ENCODE measurements at places on chromosomes 5 and 9.

GRCh38 chr9:100397529-100398266 is 29.2 kb upstream of the MSANTD3 start:
- no peak for DNase-seq

DNA sequence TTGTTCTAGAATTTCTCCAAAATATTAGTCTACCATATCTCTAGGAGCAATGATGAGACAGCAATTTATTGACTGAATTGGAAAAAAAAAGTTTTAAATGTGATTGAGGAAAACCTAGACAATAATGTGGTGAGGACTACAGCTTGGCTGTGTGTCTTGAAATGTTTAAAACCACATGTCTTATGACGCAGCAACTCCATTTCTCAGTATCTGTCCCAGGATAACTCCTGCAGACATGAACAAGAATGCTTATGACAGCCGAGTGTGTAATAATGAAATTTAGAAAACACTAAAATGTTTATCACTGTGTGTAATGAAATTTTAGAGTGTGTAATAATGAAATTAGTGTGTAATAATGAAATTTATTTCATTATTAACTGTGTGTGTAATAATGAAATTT is 254.1 kb upstream of the DAPK1 start:
- no peak for DNase-seq

DNA sequence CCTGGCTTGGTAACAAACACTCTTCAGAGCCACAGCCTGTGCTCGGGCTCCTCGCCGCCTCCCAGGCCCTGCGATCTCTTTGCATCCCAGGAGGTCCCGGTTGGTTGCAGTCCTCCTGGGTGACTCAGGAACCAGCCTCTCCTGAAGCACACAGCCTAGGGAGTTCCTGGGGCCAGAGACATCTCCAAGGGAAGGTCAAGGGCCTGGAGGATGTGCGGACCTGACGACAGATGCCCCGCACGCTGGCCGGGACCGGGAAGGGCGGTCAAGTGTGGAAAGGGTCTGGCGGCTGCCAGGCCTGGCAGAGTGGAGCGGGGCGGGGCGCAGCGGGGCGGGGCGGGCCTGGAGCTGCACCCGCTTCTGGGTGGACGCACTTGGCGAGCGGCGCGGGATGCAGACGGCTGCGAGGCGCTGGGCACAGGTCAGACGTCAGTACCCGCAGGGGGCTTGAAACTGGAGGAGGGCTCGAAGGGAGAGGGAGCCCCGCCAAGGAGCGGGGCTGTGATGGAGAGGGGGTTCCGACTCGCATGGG is 45.0 kb upstream of the PRSS3 start:
- no peak for DNase-seq

DNA sequence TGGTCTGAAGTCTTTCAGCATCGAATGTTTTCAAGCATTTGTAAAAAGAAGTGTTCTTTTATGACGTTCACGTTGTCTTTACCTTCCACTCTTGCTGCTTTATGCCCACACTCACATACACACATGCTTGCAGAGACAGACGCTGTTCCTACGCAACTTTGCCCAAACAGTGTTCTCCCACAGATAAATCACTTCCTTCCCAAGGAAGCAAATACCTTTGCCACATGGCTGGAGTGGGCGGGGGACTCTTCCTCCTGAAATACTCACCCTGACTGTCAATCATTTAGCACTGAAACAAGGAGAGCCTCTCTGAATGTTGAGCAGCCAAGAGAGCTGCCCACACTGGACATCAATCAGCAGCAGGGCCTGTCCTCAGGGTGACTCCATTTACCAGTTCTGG is 22.4 kb upstream of the ASTN2 start:
- DNase-seq = no peak

GRCh38 chr9:130627896-130628792 is 36.2 kb upstream of the PRDM12 start:
- no peak for DNase-seq

DNA sequence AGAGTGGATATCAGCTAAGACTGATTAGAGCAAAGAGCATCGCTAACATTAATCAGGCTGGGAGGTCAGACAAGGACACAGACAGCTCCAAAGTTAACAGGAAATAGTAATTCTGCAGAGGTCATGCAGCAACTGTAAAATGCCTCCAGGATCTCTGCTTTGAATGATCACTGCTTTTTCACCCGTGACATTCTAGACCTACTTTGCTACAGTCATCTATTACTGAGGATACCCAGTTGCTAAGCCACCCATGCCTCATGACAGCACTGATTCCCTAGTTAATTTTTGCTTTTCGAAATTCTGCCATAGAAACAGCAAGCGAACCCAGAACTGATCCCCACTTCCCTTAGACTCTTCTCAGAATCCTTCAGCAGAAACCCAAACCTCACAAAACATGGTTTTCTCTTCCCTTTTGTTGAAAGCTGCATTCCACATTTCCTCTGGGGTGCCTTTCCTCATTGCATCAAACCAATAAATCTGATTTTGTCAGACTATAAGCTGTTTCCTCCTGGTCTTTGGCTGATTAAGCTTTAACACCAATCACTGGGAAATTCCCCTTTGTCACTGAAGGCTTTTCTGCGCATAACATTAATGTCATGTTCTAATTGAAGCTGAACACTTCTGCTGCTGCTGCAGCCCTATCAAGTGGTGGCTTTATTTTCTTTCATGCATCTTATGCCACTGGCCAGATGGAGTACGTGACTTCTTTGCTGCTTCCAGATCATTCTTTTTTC is 201.1 kb upstream of the CHD1 start:
- DNase-seq = no peak

DNA sequence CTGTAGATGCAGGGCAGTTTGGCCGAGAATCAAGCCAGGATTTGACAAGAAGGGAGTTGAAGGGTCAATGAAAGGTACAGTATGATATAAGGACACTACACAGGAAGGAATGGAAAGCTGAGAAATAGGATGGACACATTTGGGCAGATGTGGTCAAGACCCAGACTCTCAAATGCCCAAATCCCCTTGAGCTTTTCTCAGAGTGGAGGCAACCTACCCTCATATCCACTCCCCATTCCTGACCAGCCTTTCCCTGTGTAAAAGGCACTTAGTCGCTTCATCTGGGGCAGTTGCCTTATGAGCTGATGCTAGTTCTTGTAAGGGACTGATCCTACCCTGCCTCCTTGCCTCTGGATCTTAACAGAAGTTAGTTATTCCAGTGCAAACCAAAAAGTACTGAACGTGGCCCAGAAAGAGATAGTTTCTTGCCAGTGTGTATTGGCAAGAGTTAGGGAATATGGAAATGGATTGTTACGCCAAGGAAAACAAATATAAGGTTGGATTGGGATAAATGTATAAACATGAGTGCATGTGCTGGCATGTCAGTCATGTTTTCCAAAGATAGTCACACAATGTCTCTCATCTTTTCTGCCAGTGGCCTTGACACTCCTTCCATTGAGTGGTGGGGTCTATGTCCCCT is 4.1 kb upstream of the MCCC2 start:
- DNase-seq = no peak

GRCh38 chr5:179165421-179166170 is 105.4 kb downstream of the ZNF354C start:
- DNase-seq = no peak

DNA sequence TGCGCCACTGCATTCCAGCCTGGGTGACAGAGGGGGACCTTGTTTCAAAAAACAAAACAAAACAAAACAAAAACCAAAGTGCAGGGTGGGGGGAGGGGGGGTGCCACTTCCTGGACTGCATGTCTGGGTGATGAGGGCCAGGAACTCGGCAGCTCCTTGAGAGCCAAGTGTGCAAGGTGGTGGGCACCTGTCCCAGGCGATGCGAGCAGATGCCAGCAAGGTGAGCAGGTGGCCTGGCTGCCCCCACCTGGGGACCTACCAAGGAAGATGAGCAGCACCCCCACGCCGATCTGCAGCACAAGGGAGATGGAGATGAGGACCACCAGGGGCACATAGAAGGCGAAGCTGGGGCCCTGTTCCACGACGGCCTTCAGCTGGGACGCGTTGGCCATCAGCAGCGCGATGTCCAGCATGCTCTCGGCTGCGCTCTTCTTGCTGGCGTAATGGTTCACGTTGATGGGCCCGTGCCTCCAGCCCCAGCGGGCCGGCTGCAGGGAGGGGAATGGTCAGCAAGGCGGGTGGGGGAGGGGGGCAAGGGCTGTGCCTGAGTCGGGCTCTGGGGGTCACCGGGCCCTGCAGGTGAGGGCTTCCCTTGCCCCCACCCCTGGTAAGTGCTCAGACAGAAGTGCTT is 7.8 kb downstream of the NINJ1 start:
- DNase-seq = peak; percentile 38

DNA sequence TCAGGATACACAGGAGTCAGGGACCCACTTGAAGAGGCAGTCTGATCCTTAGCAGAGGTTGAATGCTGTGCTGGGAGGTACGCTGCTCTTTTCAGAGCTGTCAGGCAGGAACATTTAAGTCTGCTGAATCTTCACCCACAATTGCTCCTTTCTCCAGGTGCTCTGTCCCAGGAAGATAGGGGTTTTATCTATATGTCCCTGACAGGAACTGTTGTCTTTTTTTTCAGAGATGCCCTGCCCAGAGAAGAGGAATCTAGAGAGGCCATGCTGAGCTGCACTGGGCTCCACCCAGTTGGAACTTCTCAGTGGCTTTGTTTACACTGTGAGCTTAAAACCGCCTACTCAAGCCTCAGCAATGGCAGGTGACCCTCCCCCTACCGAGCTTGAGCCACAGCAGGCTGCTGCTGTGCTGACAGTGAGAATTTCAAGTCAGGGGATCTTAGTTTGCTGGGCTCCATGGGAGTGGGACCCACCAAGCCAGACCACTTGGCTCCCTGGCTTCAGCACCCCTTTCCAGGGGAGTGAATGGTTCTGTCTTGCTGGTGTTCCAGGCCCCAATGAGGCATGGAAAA is 169.0 kb downstream of the FBXL17 start:
- DNase-seq = no peak

- no peak for DNase-seq
Measured at GRCh38 chr9:5786370-5787127, 46.4 kb downstream of the ERMP1 start.

- no peak for DNase-seq
Measured at GRCh38 chr5:76083555-76084495, 642 bp downstream of the SV2C start.

DNA sequence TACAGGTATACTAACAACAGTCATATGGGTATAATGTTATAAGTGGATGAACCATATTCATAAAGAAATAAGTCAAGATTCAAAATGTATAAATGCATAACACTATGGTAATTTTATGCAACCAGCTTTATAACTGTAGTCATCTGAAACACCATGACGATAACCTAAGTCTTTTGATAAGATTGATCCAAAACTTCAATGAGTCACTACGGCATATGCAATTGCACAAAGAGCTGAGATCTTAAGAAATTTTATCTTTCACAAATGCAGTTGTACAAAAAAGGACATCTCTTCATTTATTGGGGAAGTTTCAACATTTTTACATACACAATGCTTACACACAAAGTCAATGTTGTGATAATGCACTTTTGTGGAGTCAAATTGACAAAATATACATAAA is 20.3 kb downstream of the FAM81B start:
- no peak for DNase-seq

- DNase-seq = no peak
Measured at GRCh38 chr5:169052207-169052606, 248.7 kb downstream of the SLIT3 start.

- DNase-seq = no peak
Measured at GRCh38 chr5:81268521-81269196, 32.7 kb upstream of the ZCCHC9 start.

DNA sequence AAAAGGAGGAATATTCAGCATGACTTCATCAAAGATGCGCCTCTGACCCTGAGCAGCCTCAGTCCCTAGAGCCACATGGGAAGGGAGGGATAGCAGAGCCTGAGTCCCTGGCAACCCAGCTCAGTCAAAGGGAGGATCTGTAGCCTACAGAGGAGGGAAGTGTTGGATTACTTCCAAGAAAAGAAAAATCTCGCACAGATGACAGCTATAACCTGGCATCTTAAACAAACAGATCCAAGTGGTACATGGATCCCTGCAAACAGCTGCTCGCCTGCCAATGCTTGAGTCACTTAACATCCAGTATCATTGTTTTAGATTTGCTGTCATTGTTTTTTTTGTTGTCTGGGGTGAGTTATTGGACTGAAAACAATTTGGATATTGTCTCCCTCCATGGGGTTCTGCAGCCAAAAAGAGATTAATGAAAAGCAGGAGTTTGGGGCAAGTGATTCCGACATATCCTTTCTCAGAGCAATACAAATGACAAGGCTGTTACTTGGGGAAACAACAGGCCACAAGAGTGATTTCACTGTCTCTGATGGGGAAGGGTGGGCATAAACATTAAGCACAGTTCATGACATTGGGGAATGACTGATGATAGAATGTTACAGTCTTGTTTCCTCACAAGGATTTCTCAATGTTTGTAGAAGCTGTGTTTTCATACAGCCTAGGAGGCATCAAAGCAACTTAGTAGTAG is 153.5 kb upstream of the KIF2A start:
- no peak for DNase-seq

- DNase-seq = no peak
Measured at GRCh38 chr5:58834242-58835225, 251.7 kb downstream of the RAB3C start.

DNA sequence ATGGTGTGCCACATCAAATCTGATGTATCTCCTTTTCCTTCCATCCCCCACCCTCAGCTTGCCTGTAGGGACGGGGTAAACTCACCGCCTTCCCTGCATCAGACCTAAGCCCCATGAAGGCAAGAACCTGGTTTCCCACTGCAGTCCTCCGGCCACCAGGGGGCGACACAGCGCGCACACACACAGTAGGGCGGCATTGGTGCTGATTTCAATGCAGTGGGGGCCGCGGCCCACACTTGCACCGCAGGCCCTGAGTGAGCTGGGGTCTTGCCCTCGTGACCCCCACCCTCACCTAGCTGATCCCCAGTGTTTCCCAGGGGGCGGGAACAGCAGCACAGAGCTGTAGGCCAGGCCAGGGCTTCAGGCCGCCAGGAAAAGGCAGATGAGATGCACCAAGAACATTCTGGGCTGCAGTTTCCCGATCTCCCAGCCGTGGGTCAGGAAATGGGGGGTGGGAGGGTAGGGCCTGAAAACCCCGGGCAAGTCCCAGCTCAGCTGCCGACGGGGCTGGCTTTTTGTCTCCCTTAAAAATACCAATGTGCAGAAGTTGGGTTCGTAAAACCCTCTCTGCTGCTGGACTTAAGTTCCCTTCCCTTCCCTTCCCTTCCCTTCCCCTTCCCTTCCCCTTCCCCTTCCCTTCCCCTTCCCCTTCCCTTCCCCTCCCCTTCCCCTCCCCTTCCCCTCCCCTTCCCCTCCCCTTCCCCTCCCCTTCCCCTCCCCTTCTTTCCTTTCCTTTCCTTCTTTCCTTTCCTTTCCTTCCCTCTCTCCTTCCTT is 19.5 kb downstream of the FAM163B start:
- no peak for DNase-seq

- no peak for DNase-seq
Measured at GRCh38 chr5:82738681-82739269, 338.4 kb downstream of the TMEM167A start.

GRCh38 chr9:36862206-36863145 is 171.6 kb downstream of the PAX5 start:
- DNase-seq = peak; percentile 45

DNA sequence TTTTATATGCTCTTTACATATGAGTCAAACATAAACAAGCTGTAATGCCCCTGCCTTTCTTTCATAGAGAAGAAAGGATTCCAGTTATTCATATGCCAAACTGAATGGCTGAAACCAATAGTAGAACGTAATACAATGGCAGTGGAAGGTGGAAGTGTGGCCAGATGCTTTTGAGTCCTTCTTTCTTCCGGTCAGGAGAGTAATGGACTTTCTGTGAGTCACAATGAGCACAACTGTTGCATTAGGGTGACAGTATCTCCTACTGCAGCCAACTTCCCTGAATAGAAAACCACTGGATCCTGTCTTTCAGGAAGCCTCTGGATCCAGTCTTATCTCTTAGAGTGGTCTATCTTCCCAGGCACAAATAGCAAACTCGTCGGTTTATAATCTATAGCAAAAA is 855.2 kb downstream of the MAT2B start:
- no peak for DNase-seq

Data from Right ventricle myocardium superior (tissue), 1 donor.